ENCODE measurements at places on chromosomes 13 and 19. TPM values are rescaled to one million over a fixed set of nuclear protein-coding genes. Genes with fewer than 3 reads are reported as not detected.

PODNL1 gene
- total RNA-seq = not detected

CASP14 gene
- total RNA-seq = not detected

ZNF320 gene
- total RNA-seq = 7.8 TPM

SLC6A16 gene
- total RNA-seq = not detected

ATP4A gene
- not detected for total RNA-seq

TM9SF2 gene
- 52.2 TPM for total RNA-seq

CCDC169 gene
- total RNA-seq = not detected

COMP gene
- not detected for total RNA-seq

PTGIR gene
- total RNA-seq = not detected

RUBCNL gene
- total RNA-seq = not detected

Measured in Calu3 (cell line).